ENCODE measurements at places on chromosomes 1 and 21. TPM values are rescaled to one million over a fixed set of nuclear protein-coding genes. Genes with fewer than 3 reads are reported as not detected.

The ZSWIM5 gene
- 4.7 TPM for total RNA-seq

The TP73 gene
- not detected for total RNA-seq

The CCDC181 gene
- 0.80 TPM for total RNA-seq

The GBP6 gene
- total RNA-seq = not detected

The S100A9 gene
- total RNA-seq = 845 TPM

The CD53 gene
- 18.7 TPM for total RNA-seq

The MYBPH gene
- not detected for total RNA-seq

The GSTM3 gene
- 111 TPM for total RNA-seq

The SH2D2A gene
- total RNA-seq = 2.7 TPM

The OLFM3 gene
- 0.42 TPM for total RNA-seq

The RORC gene
- 0.17 TPM for total RNA-seq

The MAGI3 gene
- 14.6 TPM for total RNA-seq

The KRTAP12-2 gene
- not detected for total RNA-seq

The PYHIN1 gene
- 1.3 TPM for total RNA-seq

The HAPLN2 gene
- total RNA-seq = 0.83 TPM

The HCN3 gene
- total RNA-seq = 1.6 TPM

The CD244 gene
- total RNA-seq = 0.34 TPM

The ANKRD13C gene
- 30.2 TPM for total RNA-seq

The RAB42 gene
- 2.1 TPM for total RNA-seq

The KIAA0040 gene
- total RNA-seq = 42.5 TPM

The SMIM1 gene
- total RNA-seq = 10.5 TPM

The PRAMEF20 gene
- total RNA-seq = not detected

The MATN1 gene
- total RNA-seq = not detected

The BMP8B gene
- 0.83 TPM for total RNA-seq

The ZNF593OS gene
- total RNA-seq = not detected

The ATP6V1G3 gene
- total RNA-seq = not detected
